ENCODE measurements at places on chromosomes 3 and 15. TPM values are rescaled to one million over a fixed set of nuclear protein-coding genes. Genes with fewer than 3 reads are reported as not detected.

DNA sequence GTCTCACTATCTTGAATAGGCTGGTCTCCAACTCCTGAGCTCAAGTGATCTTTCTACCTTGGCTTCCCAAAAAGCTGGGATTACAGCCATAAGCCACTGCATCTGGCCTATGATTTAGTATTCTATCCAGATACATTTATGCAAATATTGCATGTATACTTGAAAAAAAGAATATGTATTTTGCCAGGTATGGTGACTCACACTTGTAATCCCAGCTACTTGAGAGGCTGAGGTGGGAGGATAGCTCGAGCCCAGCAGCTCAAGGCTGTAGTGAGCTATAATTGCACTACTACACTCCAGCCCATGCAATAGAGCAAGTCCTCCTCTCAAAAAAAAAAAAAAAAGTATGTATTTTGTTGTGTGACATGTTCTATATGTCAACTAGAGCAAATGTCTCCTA is 54.4 kb downstream of the SLC15A2 start:
- no peak for DNase-seq

The IL20RB gene
- 1.9 TPM for total RNA-seq

DNA sequence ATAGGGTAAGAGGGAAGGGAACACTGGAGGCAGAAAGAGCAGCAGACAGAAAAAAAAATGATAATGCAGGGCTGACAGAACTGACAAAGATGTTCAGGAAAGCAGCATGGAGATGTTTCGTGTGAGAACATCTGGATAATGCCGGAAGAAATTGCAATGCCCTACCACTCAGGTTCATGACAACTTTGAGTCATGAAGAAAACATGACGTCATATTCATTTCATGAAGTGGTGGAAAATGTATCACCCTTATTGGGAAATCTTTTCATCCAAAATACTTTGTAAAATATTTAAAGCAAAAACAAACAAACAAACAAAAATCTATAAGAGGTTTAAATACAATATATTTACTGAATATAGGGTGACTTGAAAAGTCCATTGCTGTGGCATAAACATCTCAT is 305.4 kb upstream of the IGF1R start:
- no peak for DNase-seq

GRCh38 chr3:188211476-188211875 is 57.5 kb downstream of the LPP start:
- DNase-seq: no peak

- DNase-seq: no peak
Observed at GRCh38 chr15:29461877-29462276, 192.3 kb upstream of the NSMCE3 start.

The CEP19 gene
- total RNA-seq: 5.5 TPM

The TLR9 gene
- 0.18 TPM for total RNA-seq

The TGM4 gene
- total RNA-seq: not detected

DNA sequence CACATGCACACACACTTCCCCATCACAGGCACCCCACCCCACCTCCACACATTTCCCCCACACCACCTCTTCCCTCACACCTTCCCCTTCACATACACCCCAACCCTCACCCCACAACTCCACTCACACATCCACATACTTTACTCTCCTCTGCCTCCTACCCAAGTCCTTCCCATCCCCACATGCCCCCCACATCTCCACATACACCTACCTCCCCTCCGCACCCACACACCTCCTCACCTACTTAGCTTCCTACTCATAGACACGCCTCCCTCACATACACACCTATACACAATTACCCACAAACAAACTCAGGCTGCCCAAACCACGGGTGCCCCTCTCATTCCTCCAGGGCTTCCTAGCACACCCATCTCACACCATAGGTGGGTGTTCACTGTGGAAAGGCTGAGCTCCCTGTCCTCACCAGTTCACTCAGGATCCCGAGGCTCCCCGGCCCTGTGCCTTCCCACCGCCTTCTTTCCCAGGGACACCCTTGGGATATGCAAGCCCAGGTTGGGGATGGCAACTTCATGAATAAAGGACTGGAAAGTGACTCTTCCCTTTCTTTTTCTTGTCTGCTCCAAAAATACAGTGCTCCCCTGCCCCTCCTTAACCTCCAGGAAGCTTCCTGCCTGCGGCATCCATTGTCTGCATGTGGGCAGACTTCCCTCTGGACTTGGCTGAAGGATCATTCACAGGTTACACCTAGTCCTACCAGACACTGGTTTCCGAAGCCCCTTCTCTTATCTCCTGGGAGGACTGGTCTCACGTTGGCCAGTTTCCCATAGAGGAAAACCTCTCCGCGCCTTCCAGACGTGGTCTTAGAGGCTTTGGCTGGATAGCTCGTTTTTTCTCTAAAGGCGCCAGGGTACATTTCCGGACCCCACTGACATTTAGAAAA is 61.5 kb downstream of the SLCO2A1 start:
- no peak for DNase-seq

DNA sequence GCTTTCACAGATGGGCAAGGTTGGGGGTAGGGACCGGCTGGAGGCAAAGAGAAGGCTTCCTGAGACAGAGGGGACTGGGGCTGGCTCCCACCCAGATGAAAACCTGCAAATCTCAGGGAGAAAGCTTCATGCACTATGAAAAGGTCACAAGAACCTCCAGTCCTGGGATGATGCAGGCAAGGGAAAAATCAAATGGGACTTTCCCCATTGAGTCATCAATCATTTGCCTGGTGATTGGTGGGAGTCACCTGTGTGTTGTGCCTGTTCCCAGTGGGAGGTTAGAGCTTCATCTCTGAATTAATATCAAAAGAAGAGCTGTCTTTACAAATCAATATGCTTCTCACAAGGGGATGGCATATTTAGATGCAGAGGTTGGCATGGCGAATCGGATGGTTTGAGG is 49.9 kb downstream of the CACNA1D start:
- DNase-seq: no peak

The GOLGA8O gene
- total RNA-seq: 1.5 TPM

DNA sequence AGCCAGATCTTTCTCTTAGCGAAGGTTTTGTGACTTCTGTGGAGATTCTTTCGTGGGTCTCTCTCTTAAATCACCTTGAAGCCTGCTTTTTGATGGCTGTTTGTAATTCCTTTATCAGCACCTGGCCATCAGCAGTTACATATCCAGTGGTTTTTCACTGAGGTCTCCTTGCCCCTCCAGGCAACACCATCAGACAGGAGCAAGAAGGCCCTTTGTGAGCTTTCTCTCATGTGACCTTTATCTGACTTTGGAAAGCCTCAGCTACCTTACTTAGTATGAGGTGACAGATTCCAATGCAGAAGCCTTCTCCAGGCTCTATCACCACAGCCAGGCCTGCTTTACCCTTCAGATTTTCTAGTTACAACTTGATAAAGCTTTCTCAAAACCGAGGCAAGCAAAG is 30.0 kb upstream of the P3H2 start:
- DNase-seq: no peak

DNA sequence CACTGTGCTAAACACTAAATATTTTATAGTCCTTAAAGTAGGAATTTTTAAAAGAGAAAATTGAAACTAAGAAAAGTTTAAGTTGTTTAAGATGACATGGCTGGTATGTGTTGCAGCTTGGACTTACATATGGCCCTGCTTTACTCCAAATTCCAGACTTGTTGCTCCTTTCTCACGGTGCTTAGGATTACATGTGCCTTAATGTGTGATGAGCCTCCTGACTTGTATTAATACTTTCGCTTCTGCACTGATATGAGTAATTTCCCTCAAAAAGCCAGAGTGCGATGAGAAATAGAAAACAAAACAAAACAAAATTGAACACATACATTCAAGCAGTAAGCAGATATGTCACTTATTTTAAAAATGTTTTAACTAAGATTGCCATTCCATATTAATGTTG is 250.2 kb downstream of the VGLL3 start:
- no peak for DNase-seq

DNA sequence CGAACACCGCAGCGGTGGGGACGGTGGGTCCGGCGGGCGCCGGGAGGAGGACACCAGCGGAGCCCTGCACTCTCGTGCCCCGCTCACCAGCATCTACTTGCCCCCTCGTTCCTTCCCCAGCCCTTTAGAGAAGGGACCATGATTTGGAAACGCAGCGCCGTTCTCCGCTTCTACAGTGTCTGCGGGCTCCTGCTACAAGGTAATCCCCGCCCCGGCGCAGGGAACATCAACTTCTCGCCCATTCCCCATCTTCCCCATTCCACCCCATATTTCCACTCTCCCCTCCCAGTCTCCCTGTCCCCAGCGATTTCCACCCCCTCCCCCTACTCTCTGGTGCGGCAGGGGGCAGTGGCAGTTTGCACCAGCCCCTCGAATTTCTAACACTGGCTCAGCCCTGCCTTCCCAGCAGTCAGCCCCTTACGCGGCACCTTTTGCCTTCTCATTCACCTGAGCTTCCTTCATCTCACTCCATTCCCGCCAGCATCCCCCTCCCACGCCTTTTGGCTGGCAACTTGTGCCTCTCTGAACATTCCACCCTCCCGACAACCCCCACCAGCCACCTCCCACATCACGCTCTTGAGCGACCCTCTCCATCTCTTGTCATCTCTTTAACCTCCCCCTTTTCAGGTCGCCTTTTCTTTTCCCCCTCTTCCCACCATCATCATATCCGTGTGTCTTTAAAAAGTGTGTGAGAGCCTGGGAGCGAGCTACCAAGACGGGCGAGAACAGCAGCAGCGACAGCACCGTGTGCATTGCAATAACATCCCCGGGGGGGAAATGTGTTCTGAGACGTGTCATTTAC is 882 bp downstream of the CADM2 start:
- DNase-seq: no peak

DNA sequence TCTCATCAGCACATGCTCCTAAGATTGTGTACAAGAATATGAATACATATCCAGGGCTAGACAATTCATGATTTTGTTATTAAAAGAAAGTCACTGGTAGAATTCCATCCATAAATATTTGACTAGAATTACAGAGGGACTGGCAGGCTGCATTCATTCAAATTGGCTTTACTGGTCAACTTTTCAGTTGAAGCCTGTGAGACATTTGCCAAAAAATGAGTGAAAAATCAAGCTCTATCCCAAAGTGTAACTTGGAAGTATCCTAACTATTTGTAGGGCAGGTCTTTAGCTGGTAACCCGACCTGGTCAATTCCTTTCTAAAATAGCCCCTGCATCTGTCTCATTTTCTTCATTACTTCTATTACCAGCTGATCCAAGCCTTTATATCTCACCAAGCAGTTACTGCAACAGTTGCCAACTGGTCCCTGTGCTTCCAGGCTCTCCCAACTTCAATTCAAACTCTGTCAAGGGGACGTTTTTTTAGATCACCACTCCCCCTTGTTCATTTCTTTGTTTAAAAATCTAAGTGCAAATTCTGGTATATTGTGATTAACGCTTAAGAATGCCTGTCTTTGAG is 173.1 kb upstream of the TBL1XR1 start:
- DNase-seq: no peak

- DNase-seq: no peak
Observed at GRCh38 chr3:188122571-188123169, 31.3 kb upstream of the LPP start.

The GOLGA6D gene
- total RNA-seq: not detected

The CCDC54 gene
- total RNA-seq: not detected

GRCh38 chr3:176159796-176160195 is 1037.5 kb downstream of the TBL1XR1 start:
- DNase-seq: no peak

The SLC25A20 gene
- total RNA-seq: 20.5 TPM

GRCh38 chr3:4749567-4750002 is 229.7 kb upstream of the BHLHE40 start:
- no peak for DNase-seq

DNA sequence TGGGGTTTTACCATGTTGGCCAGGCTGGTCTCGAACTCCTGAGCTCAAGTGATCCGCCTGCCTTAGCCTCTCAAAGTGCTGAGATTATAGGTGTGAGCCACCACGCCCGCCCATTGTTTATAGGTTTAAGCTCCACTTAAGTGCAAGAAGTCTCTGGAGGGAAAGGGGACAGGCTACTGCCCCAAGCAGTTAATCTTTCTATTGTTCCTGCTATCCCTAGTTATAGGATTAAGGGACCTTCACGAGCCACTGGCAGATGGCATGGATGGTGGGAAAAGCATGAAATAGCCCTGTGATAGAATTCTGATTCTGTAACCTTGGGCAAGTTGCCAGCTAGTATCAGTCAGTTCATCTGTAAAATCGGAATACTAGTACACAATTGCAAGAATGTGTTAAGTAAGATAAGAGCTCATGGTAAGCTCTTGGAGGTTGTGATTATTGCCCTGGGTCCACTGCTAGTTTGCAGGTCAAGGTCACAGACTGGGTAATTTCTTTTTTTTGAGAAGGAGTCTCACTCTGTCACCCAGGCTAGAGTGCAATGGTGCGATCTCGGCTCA is 5.3 kb upstream of the RBPMS2 start:
- no peak for DNase-seq

GRCh38 chr3:192434186-192434585 is 293.2 kb downstream of the FGF12 start:
- no peak for DNase-seq

- DNase-seq: no peak
Observed at GRCh38 chr3:123757281-123757940, 126.7 kb downstream of the MYLK start.

The SNTN gene
- total RNA-seq: not detected

Measured in activated naive CD4-positive, alpha-beta T cell treated with anti-CD3 and anti-CD28 coated beads, Interleukin-2, amount 50 U/mL, for 72 hours (primary cell).